ENCODE measurements at places on chromosomes 13 and 19.
A peak's percentile ranks its signal among the peaks of the same experiment; 100 is the strongest.

- no peak for DNase-seq
These were observed 4.2 kb downstream of the DMPK start for GRCh38 chr19:45778010-45778661.

GRCh38 chr19:42284591-42285341 lies 15.7 kb downstream of the CIC start:
- DNase-seq = peak; percentile 4

- DNase-seq = no peak
These were observed 381.3 kb downstream of the ENOX1 start for GRCh38 chr13:43405457-43405856.

DNA sequence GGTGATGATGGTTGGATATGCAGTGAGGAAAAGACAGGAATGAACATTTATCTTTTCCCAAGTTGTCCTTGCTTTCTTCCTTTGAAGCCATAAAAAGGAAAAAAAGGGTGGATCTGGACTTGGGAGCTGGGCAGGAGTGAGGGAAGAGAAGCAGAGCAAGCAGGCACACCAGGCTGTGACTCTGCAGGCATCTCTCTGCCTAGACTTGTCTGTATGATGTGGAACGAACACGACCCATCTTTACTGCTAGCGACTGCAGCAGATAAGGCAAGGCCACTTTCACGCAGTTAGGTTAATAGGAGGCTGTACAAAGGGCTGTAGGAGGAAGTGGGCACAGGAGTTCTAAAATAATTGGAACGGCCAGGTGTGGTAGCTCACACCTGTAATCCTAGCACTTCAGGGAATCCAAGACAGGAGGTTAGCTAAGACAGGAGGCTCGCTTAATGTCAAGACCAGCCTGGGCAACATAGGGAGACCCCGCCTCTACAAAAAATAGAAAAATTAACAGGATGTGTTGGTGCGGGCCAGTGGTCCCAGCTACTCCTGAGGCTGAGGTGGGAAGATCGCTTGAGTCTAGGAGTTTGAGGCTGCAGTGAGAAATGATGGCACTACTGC lies 961 bp upstream of the URI1 start:
- DNase-seq = no peak

GRCh38 chr19:38719761-38720558 lies 24.3 kb downstream of the CAPN12 start:
- DNase-seq = no peak

DNA sequence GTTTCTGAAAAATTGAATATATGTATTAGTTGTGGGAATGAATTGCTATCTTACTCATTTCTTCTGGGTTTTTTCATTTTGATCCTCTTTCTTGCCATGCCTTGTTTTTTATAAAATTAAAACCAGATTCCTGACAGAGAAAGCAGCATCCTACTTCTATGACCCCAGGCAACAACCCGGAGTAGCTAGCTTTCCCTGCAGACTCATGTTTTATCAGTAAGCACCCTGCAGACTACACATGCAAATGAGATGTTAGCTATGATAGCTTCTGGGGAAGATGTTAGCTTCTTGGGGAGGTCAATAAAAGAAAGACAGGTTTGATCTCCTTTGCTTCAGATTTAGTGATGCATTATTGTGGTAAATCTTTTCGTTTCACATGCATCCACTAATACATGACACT lies 1598.6 kb downstream of the SLITRK5 start:
- DNase-seq = no peak

DNA sequence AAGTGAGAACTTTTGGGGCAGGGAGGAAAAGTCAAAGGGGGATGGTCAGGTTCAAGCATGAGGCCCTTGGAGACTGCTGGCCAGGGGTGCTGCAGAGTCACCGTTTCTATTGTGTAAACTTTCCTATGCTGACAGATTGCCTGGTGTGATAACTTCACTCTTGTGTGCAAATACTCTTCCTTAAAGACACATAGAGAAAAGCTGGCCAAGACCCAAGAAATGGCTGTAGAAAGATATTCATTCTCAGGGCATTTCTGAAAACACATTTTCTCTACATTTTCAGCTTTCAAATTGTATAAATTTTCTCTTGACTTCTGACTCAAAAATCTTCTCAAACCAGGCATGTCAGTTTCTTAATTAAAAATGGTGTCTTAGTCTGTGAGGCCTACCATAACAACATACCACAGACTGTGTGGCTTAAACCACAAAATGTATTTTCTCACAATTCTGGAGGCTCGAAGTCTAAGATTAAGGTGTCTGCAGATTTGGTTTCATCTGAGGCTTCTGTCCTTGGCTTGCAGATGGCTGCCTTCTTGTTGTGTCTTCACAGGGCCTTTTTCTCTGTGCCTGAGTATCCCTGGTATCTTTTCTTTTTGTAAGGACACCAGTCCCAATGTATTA lies 304.5 kb downstream of the KCNRG start:
- peak; percentile 20 for DNase-seq

DNA sequence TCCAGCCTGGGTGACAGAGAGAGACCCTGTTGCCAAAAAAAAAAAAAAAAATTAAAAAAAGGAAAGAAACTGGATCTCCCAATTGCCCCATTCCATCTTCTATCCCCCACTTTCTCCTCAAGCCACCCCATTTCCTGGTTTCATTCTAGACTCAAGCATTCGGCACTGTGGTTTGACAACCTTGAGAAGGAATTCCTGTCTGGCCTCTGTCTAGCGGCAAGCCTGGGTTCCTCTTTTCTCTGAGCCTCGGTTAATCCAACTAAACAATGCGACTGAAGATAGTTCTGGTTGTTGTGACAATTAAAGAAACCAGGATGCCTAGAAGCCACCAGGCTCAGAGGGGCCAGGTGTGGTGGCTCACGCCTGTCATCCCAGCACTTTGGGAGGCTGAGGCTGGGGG lies 3.3 kb upstream of the C3 start:
- peak; percentile 74 for DNase-seq

- no peak for DNase-seq
These were observed at the start of gene NCAN for GRCh38 chr19:19211499-19212420. Gene NCAN, plus strand, starts transcription at chr19:19211958. Its CDS starts 4,996 bp downstream, at chr19:19216954.

GRCh38 chr13:20902438-20903163 lies at the start of gene XPO4:
Gene XPO4, minus strand, starts transcription at chr13:20902746. Its CDS starts 8 bp downstream, at chr13:20902738.
- peak; percentile 75 for DNase-seq

- DNase-seq = no peak
These were observed 5.0 kb downstream of the RNF225 start for GRCh38 chr19:58400316-58400915.

DNA sequence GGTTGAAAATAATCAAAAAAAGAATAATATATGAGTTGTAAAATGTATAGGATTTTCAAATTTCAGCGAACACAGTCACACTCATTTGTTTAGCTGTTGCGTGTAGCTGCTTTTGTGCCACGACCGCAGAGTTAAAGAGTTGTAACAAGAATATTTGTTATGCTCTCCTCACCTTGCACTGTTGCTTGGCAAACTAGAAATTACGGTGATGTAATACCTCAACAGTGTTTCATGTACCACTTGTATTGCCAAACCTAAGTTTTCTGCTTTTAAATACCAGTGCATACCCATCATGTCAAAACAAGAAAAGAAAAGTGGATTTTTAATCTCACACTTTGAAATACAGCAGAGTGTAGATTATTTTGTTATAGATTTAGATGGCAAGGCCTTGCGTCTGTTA lies 201.1 kb downstream of the NBEA start:
- no peak for DNase-seq

DNA sequence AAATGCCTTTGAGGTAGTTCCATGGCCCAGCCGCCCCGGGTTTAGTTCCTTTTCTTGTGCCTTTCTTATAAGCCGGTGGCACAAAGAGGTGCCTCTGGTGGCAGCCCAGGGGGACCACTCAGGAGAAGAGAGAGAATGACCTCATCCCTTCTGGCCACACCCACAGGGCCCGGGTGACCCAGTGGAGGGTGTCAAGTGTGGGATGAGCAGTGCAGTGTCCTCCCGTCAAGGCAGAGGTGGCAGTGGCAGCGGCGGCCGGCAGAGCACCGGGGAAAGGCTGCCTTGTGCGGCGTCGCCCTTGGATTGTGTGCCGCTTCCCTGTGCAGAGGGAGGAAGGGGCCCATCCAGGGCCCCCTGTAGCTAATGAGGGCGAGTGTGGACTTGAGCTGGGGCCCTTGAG lies 47.9 kb downstream of the KDM4B start:
- no peak for DNase-seq

GRCh38 chr19:14073925-14074838 lies 1.6 kb downstream of the MISP3 start:
- no peak for DNase-seq

GRCh38 chr13:70223911-70224310 lies 115.7 kb upstream of the KLHL1 start:
- DNase-seq = no peak

GRCh38 chr13:50171590-50172282 lies 156.5 kb downstream of the KCNRG start:
- no peak for DNase-seq

DNA sequence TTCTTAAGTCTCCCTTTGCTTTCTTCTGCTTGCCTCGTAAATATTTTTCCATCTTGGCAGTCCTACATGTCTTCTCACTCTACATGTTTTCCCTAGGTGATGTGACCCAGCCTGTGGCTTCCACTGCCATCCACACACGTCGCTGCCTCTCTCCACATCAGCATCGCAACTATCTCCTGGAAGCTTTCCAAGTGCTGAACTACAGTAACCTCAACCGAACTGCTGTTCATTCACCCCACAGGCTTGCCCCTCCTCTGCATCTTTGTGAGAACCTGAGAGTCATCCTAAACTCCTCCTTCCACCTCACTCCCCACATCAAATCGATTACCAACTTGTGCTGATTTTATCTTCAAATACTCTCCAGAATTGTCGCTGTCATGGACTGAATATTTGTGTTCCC lies 41.2 kb upstream of the USPL1 start:
- no peak for DNase-seq

GRCh38 chr19:610801-611480 lies 21.3 kb downstream of the HCN2 start:
- DNase-seq = peak; percentile 60

DNA sequence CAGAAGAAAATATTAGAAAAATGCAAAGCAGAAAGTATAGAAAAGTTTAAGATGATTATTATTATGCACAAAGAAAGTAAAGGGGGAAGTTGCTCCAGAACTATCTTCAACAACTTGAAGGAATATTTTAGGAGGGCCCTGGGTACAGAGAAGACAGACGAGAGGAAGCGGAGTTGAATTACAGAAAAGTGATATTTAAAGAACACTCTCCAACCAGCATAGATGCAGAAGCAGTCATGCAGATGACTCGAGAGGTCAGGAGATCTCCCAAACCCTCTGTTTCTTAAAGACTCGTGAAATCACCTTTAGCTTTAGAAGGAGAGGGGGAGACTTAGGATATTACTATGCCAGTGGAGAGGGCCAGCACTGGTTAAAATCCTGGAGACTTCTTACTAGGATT lies 8.5 kb upstream of the SHISA2 start:
- DNase-seq = no peak

DNA sequence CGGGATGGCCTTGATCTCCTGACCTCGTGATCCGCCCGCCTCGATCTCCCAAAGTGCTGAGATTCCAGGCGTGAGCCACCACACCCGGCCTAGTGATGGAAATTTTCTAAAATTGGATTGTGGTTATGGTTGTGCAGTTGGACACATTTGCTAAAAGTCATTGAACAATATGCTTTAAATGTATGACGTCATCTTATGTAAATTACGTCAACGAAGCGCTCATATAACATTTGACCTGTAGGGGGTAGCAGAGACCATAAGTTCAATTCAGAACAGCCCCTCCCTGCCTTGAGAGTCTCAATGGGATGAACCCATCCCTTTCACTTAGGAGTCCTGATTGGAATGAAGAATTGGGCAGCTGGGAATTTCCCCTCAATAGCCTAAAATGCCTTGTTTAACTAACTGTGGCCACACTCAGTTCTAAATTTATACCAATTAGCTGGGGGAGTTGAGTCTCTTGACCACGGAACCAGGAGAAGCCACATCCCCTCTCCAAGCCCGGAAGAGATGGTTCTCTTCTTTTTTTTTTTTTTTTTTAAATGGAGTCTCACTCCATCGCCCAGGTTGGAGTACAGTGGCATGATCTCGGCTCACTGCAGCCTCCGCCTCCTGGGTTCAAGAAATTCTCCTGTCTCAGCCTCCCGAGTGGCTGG lies 15.2 kb upstream of the TLE6 start:
- no peak for DNase-seq

DNA sequence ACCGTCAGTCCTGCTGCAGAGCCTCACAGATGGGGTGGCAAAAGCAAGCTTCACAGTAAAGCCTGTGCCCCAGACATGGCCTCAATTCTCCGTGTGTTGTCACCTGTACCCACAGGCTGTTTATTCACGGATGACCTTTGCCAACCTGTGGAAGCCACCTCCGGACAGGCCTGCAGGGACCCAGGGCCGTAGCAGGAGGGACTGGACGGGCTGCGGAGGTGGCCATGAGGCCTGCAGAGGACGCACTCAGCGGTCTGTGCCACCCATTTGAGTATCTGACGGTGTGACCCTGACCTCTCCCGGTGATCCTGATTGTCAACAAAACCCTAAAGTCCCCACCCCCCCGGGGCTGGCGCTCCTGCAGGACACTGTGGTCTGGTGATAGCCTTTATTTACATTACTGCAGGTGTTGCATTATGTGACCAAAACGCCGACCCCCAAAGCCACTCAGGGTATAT lies 7.8 kb upstream of the KLF16 start:
- DNase-seq = no peak

DNA sequence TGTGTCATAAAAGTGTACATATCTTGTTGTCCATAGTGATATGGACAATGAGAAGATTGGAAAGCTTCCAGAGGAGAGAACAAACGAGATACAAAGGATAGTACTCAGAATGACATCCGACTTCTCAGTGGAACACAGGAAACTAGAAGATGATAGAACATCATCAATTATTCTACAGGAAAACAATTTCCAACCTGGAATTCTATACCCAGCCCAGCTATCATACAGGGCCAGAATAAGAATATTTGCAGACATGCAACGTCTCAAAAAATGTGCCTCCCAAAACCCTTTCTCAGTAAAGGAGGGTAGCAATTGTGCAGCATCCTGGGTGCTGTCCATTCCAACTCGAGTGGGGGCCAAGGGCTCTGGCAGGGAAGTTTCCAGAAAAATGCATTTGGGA lies 24.0 kb downstream of the F2RL3 start:
- DNase-seq = no peak

DNA sequence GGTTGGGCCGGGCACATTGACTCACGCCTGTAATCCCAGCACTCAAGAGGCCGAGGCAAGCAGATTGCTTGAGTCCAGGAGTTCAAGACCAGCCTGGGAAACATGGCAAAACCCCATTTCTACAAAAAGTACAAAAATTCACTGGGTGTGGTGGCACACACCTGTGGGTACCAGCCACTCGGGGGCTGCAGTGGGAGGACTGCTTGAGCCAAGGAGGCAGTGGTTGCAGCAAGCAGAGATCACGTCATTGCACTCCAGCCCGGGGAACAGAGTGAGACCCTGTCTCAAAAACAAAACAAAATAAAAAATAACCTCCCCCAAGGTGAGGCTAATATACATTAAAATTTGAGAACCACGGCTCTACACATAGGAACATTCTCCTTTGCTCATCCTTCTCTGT lies 24.9 kb downstream of the NLRP13 start:
- no peak for DNase-seq

GRCh38 chr19:48250290-48251025 lies 5.3 kb downstream of the CARD8 start:
- no peak for DNase-seq

GRCh38 chr13:59301174-59301567 lies 862.6 kb downstream of the DIAPH3 start:
- DNase-seq = no peak

GRCh38 chr19:1279782-1280341 lies 4.5 kb downstream of the FAM174C start:
- peak; percentile 68 for DNase-seq

GRCh38 chr13:74134777-74135325 lies 647 bp upstream of the KLF12 start:
- DNase-seq = no peak

Data from HL-60 (cell line).